ENCODE measurements at places on chromosomes 13 and 19.

- DNase-seq = no peak
Measured at GRCh38 chr19:1264801-1265614, 4.1 kb upstream of the CIRBP start.

GRCh38 chr13:24459234-24459633 lies 53.3 kb downstream of the PARP4 start:
- DNase-seq = no peak

GRCh38 chr13:82898586-82898985 lies 983.7 kb downstream of the SLITRK1 start:
- no peak for DNase-seq

DNA sequence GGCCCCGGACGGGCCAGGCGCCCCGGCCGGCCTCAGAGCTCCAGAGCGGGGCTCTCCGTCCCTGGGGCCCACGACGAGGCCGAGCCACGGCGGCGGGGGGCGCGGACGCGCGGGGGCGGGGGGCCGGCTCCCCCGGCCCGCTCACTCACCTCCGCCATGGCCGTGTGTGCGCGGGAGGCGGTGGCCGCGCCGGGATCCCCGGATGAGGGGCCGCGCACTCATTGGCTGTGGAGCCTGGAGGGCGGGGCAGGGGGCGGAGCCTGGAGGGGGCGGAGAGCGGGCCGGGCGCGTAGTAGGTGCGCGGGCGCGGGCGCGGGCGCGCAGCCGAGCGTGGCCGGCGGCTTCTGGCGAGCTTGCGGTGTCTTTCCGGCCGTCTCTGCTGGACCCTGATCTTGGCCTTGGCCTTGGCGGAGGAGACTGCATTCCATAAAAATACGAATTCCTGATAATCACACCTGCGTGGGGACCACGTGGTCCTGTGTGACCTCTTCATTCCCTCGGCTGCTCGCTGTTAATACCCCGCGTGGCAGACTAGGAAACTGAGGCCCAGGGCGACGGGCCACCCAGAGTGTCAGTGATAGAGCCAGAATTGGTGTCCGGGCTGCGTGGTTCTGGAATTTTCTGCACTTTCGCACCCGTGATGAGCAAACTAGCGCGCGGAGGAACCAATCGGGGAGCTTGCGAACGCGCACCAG lies at the start of gene MIER2:
TSS of gene MIER2 (minus strand) at position 172 of the 695 bp plus-strand sequence. CDS start at position 158, 14 bp downstream.
- peak; percentile 50 for DNase-seq

- DNase-seq = no peak
Measured at GRCh38 chr13:46184277-46184699, 2.3 kb upstream of the LCP1 start.

DNA sequence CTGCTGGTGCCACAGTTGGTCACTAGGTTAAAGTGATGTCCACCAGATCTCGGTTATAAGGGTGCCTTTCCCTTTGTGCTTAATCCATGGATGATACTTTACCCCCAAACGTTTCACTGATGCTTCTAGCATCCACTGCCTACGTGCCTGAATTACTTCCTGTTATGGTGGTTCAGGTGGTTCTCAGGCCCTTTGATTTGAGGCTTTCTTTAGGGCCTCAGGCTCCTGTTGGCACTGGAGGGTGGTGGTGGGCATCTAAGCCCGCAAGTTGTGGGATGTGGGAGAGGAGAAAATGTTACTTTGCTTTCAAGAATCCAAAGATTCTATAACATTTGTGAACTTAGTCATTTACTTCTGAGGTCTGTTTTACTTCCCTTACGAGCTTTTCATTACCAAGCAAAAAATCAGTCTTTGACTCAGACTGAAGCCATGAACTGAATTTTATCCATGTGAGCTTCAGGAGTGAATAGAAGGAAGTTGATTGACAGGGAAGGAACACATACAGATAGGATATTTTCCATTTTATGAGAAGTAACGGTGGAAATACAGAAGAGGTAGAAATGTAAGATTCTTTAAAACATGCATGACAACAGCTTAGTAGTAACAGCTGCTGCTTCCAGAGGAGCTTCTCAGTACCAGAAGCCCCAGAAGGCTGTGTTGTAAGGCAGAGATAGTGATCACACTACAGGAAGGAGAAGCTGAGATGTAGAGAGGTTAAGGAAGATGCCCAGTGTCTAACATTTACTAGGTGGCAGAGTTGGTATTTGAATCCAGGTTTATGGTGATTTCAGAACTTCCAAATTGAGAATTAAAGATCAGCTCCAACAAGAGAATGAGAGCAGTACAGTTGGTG lies 65.0 kb downstream of the ARHGEF7 start:
- no peak for DNase-seq

GRCh38 chr13:66565279-66565678 lies 664.9 kb downstream of the PCDH9 start:
- no peak for DNase-seq

GRCh38 chr13:27971776-27972477 lies 2.8 kb upstream of the CDX2 start:
- no peak for DNase-seq

DNA sequence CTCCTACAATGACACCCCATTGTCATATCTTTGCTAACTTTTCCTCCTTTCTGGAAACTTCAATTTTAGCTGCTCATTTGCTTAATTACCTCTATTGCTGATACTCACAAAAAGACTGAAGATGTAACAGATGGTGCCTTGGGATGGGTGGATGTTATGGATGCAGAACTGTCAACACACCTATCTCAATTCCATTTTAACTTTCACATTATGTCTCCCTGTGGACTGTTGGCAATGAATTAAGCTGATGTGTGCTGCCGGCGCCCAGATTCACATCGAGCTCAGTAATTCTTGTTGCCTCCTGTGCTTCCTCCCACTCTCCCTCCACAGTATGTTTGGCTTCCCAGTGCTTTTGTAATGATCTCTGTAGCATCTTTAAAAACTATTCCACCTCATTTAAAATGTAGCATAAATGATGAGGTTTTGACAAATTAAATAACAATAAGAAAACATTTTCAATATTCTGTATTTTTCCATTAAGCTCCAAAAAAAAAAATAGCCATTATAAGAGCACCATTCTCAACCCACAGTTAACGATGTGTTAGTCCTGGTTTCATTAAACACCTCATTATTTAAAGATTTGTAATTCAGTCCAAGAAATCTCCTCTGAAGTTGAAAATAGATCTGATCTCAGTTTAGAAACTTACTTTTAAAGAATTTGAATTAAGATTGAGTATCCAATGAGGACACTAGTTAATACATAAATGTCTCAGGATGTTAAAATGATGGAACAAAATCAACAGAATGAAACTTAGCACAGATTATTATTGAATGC lies 99.9 kb upstream of the FAM216B start:
- DNase-seq = no peak

GRCh38 chr19:17497149-17497798 lies 14.2 kb upstream of the PGLS start:
- no peak for DNase-seq

- DNase-seq = no peak
Measured at GRCh38 chr13:75312884-75313520, 169.0 kb downstream of the TBC1D4 start.

- DNase-seq = no peak
Measured at GRCh38 chr13:113915012-113915763, 51.3 kb upstream of the GAS6 start.

- no peak for DNase-seq
Measured at GRCh38 chr13:84649853-84650252, 767.6 kb upstream of the SLITRK1 start.

DNA sequence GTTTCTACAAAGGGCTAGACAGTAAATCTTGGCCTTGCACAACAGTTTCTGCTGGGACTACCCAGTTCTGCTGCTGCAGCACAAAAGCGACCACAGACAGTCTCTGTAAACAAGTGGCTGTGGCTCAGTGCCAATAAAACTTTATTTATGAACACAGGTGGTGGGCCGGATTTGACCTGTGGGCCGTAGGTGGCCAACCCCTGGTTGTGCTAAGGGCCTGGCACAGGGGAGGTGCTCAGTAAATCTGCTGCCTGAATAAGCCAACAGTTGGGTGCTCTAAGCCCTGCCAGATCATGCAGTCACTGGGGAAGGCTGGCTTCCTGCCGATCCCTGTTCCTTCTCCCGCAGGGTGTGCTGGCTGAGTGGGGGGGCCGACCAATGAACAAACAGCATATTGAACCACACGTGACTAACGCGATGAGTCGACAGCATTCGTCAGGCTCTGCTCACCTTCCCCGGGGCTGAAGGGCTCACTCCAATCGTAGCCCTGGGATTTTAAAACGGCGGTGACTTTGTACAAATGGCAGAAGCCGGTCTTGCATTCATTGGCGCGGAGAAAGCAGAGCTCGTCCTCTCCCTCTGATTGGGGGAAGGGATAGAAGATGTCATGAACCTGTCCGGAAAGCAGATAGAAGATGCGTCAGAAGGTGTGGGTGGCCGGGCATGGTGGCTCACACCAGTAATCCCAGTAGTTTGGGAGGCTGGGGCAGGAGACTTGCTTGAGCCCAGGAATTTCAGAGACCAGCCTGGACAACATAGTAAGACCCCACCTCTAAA lies 24.3 kb upstream of the MYDGF start:
- peak; percentile 60 for DNase-seq

DNA sequence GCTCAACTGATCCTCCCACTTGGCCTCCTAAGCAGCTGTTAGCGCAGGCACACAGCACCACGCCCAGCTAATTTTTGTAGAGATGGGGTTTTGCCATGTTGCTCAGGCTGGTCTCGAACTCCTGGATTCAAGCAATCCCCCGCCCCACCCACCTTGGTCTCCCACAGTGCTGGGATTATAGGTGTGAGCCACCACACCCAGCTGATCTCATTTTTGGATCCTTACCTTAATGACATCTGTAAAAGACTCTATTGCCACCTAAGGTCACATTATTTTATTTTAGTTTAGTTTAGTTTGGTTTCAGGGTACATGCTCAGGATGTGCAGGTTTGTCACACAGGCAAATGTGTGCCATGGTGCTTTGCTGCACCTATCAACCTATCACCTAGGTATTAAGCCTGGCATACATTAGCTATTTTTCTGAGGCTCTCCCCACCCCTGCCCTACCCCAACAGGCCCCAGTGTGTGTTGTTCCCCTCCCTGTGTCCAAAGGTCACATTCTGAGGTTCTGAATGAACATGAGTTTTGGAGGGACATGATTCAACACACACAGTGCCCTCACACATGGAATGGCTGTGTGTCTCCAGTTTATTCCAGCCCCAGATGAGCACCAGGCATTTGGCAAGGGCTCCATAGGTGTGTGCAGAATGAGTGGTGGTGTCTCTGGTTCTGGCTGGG lies 1.3 kb downstream of the OR10H5 start:
- DNase-seq = no peak

DNA sequence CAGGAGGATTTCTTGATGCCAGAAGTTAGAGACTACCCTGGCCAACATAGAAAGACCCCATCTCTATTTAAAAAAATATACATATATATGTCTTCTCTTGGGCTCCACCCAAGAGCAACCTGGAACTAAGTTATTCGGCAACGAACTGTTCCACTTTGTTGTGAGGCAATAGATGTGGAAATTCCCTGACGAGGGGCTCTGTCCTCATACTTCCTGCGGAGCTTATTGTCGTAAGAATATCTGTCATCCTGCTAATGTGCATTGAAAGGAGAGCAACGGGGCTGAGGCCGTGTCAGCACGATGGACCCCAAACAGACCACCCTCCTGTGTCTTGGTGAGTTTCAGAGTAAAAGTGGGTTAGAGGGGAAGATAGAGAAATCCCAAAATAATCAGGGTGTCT lies at the start of gene FCAR:
TSS of gene FCAR (plus strand) at position 246 of the 400 bp plus-strand sequence. CDS start at position 301, 55 bp downstream.
- DNase-seq = no peak

GRCh38 chr19:44719262-44719701 lies 20.3 kb downstream of the CEACAM16 start:
- DNase-seq = no peak

- DNase-seq = no peak
Measured at GRCh38 chr13:32659736-32660135, 73.5 kb downstream of the PDS5B start.

DNA sequence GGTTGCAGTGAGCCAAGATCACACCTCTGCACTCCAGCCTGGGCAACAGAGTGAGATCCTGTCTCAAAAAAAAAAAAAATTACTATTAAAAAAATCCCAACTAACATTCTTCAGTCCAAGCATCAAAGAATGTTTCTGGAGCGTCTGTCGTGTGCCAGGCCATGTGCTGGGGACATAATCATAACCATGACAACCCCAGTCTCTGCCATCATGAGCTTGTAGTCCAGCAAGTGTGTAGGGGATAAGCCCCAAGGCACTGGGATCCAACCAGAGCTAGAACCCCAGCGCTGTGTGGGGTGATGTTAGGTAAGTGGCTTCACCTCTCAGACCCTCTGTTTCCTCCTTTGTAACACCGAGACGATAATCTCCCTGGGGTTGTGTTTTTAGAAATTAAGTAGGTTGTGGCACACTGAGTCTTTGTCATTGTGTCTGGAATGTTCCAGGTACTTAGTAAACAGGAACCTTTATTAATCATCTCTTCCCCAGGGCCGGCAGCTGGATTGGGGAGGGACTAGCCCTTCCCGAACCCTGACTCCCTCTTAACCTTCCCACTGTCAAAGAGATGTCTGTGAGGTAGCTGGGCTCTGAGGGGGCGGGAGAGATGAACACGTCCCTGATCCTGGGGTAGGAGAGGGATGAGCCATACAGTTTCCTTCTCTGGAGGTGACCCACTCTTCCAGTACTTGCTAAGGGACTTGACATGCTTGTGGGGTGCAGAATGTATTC lies 5.2 kb downstream of the ITPKC start:
- no peak for DNase-seq

DNA sequence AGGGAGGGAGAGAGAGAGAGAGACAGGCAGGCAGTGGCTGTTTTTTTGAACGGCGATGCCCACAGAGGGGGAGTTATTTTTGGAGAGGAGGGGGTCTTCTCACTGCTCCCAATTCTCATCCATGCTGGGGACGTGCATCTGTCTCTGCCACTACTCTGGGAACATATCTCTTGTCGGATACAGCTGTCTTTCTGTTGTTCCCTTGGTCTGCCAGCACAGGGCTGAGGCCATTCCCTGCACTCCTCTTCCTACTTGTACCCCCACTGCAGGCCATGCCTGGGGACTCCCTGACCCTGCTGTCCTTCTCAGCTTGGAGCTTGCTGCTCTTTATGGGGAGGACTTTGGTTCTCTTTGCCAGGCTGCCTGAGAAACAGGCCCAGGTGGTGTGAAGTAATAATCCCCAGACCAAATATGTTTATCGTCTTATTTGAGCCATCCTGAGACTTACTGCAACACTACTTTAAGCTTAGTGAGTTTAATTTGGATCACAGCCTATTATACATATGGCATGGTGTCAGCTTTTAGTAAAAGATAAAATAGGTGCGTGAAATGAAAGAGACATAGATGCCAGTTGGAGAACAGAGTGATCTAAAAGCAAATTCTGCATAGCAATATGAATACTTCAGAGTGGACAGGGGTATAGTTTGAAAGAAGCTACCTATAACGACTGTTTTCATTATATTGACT lies 19.1 kb downstream of the LRCH1 start:
- DNase-seq = no peak

- no peak for DNase-seq
Measured at GRCh38 chr19:49891393-49891792, 5.3 kb downstream of the IL4I1 start.

DNA sequence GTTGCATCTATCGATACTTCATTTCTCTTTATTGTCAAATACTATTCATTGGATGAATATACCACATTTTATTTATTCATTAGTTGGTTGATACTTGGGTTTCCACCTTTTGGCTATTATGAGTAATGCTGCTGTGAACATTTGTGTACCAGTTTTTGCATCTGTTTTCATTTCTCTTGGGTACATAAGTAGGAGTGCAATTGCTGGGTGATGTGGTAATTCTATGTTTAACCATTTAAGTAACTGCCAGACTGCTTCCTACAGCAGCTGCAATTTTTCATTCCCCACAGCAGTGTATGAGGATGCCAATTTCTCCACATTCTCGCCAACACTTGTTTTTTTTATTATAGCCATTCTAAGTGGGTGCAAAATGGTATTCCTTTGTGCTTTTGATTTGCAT lies 2.6 kb downstream of the KCNJ14 start:
- no peak for DNase-seq

GRCh38 chr13:48600374-48601364 lies 53.1 kb upstream of the CYSLTR2 start:
- DNase-seq = no peak
